ENCODE measurements at places on chromosomes 7 and 10.

GRCh38 chr7:23216021-23216420 lies 30.6 kb upstream of the GPNMB start:
- DNase-seq = no peak

DNA sequence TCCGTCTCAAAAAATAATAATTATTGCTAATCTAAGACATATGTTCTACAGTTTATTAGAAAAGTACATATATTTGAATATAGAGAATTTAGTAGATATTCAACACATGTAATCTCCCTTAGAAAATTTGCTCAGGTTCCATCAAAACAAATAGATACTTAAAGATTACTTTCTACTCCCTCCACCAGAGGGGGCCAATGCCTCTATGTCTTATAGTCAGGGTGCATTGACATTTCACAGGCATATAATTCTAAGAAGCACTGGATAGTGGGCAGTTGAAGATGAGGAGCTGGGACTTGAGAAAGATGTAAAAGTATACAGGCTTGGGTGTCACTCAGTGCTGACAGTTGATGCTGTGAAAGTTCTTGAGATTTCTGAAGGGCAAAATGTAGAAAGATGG lies 301.6 kb upstream of the HPS1 start:
- no peak for DNase-seq

DNA sequence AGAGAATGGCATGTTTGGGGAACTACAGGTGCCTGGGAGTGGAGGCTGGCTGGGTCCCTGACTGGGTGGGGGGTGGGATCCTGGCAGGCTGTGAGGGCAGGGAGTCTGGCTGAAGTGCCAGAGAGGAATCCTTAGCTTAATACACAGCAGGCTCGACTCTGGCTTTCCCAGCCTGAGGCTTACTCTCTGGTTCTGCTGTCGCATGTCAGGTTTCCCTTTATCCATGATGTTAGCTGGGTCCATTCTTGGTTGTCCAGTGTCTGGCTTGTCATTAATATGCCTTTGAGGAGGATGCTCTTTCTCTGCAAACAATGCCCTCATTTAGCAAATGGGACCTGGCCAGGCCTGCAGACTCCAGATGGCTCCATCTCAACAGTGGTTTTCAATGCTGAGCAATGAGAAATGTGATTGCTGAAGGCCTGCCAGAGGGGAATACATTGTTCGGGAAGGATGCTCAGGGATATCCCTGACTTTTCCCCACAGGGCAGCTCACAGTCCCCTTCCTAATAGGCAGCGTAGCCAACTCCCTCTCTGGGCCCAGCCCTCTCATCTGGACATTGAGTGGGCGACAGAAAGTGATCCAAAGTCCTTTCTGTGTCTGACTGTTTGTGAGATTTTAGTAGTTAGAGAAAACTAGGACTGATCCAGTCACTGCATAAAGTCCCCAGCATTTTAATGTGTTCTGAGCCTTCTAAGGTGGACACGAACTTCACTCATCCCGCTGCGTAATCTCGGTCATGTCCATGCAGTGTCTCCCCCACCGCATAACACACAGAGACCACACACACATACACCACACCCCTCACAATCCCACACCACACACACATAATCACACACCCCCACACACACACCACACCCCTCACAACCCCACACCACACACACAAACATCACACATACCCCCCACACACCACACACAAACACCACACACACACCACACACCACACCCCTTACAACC lies 124.9 kb downstream of the ANLN start:
- DNase-seq = no peak

DNA sequence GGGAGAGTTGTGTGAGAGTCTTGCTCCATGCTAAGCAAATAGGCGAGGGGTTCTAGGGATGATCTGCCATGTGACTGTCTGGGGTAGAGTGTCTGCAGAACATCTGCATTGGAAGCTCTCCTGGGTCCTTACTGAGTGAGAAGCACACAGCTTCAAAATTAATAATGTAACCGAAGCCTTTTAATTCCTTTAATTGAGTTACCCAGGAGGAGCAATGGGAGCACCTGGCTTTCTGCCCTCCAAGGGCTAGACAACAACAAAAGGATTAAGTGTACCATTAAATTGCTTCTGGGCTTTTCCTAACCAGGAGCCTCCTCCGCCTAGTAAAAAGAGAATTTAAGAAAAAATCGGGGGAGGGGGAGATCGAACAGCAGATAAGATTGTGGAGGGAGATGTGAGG lies 102.0 kb upstream of the TBX20 start:
- DNase-seq = no peak

DNA sequence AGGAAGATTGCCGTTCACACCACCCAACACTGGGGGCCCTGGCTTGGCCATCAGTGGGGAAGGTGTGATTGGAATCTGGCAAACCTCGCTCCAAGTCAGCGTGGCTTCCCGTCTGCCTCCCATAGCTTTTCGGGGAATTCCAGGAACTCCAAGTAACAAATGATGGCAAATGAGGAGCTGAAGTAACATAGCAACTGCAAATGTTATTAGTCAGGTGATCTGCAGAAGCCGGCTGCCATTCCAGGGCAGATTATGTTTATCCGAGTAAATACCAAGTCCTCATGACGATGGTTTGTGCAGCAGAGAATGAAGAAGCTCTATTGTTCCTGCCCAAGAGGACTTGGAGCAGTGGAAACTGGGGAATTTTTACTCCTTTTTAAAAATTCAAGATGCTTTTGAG lies 270.5 kb upstream of the PODXL start:
- DNase-seq = no peak
